ENCODE measurements at places on chromosomes 5 and 9.

- peak; percentile 58 for DNase-seq
Observed at GRCh38 chr9:136082496-136083361, 12.4 kb downstream of the NACC2 start.

DNA sequence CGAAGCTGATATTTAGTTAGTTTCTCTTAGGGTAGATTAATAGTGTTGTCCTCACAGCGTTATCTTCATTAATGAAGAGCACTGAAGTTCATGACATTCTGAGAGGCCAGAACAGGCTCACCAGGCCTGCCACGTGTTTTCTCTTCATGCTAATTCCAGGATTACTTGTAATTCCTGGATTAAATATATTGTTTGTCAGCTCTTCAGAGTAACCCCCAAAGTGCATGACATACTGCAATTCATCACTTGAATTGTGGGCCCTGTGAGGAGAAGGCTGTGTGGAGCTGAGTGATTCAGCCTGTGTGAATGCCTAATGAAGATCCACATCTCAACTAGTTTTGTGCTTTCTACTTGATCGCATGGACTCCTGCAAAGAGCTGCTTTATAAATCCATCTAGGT is 401.0 kb upstream of the ADAMTSL1 start:
- no peak for DNase-seq

DNA sequence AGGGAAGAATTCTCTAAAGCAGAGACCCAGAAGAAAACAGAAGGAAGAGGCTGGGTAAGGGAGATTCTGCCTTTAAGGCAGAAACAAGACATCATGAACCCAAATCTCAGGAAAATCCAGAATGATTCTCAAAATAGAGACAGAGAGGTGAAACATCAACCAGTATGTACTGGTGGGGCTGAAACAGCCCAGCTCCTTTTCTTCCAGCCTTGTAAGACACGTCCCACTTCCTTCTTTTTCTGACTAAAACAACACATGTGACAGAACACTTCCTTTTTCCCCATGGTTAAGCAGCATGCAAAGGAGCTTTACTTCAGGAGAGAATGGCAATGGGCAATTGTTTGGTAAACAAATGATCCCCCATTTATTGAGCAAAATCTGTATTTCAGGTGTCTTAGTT is 230.8 kb upstream of the NR4A3 start:
- DNase-seq = no peak

GRCh38 chr5:126456217-126456820 is 33.1 kb downstream of the GRAMD2B start:
- no peak for DNase-seq

DNA sequence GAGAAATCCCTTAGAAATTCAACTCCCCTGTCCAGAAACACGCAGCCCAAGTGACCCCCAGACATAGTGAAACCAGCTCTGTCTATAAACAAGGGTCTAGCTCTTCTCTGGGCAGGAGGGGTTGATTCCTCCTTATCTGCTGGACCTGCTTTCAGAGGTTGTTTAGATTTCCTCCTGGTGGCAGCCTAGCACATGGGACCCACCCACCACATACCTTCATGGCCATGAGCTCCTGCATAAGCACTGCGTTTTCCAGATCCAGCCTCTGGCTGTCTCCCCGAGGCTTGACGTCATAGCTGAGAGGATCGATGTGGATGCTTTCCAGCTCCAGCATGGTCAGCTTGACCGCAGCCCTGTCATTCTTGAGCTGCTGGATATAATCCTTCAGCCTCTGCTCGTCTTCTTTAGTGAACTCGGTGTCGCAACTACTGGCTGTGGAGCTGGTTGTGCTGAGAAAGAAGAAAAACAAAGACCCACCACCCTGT is 77.0 kb downstream of the DCP2 start:
- peak; percentile 53 for DNase-seq

DNA sequence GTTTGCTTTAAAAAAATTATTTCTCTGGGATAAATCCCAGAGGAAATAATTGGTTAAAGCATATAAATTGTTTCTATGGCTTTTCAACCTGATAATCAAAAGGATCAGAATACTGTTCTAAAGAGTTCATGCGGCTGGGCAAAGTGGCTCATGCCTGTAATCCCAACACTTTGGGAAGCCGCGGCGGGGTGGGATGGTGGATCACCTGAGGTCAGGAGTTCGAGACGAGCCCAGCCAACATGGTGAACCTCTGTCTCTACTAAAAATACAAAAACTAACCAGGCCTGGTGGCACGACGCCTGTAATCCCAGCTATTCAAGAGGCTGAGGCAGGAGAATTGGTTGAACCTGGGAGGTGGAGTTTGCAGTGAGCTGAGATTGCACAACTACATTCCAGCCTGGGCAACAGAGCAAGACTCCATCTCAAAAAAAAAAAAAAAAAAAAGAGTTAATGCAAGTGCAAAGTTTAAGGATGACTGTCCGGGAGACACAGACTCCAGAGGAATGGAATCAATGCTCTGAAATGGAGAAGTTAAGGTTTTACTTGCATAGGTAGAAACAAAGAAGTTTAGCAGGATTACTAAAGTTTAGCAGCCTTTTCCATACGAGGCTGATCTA is 16.6 kb upstream of the GRHPR start:
- DNase-seq = no peak

GRCh38 chr9:111236332-111236731 is 93.7 kb downstream of the OR2K2 start:
- DNase-seq = no peak

GRCh38 chr9:129562514-129562913 is 58.4 kb downstream of the C9orf50 start:
- no peak for DNase-seq

GRCh38 chr5:152592416-152592815 is 187.3 kb upstream of the NMUR2 start:
- no peak for DNase-seq

DNA sequence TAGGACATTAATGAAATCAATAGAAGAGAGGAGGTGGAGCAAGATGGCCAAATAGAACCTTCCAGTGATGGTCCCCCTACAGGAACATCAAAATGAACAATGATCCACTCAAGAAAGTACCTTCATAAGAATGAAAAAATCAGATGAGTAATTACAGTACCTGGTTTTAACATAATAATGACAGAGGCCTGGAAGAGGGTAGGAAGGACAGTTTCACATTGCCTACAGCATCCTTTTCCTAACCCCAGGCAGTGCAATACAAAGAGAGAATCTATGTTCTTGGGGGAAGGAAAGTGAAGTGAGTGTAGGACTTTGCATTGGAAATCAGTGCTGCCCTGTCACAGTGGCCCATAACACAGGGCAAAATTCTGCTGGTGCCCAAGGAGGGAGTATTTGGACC is 81.2 kb upstream of the SPTLC1 start:
- DNase-seq = no peak

DNA sequence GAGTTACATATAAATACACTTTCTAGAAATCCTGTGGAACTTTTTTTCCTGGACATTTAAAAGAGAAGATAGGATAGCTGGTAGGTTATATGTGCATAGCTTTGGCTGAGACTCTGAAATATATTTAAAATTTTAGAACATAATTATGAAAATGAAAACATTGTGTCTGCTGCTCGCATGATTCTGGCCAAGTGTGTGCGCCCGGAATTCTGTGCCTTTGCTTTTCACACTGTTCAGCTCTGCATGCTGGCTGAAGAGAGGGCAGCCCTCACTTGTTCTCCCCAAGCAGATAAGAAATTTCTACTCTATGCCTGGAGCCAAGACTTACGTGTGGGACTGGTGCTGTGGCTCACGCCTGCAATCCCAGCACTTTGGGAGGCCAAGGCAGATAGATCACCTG is 153.9 kb downstream of the MED10 start:
- no peak for DNase-seq

GRCh38 chr5:91727463-91727862 is 344.3 kb upstream of the ARRDC3 start:
- no peak for DNase-seq

DNA sequence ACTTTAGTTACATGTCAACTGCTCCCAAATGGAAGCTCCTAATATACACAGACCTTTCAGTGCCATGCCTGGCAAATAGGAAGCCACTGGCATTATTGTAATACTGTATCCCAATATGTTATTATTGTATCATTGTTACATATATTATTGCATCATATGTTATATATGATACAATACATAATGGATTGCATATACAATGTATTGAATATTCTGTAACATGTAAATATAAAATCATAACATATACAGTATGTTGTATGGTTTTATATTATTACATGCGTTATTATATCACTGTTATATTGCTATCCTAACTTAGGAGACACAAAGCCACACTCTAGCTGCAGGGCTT is 38.5 kb downstream of the RAPGEF1 start:
- DNase-seq = no peak

GRCh38 chr5:79136618-79137017 is 25.0 kb downstream of the BHMT start:
- DNase-seq = no peak

DNA sequence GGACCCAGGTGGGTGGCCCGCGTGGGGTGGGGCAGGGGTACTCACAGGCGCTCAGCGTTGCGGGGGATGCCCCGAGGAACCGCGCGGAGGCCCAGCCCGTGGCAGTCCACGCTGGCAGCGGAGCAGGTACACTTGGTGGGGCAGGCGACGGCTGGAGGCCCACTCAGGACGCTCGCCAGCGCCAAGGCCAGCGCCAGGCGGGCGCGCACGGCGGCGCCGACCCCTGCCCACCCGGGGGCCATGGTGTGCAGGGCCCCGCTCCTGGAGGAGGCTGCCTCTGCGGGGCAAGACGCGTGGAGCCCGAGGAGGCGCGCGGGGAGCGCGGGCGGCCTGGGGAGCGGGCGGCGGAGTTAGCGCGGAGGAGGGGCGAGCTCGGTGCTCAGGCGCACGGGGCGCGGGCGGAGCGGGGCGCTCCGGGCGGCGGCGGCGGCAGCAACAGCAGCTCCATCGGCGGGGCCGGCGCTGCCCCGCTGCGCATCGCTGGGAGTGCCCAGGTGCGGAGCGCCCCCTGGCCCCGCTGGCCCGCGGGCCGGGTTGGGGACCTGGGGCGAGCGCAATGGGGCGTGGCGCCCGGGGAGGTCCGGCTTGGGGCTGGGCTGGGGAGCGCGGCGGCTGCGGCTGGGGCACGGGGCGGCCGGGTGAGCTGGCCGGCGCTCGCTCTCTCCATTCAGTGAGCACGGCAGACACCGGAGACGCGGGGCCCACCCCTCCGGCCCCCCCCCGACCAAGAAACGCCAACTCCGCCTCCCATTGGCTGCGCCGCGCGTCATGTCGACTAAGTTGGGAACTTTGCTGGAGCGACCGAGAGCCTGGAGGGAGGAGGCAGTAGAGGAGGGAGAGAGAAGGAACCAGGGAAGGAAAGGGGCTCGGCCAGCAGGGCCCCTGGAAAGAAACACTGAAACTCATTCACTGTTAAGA is at the start of gene SLIT3:
Gene SLIT3, minus strand, starts transcription at position 672 of the 918 bp plus-strand sequence. Its CDS starts 430 bp downstream, at position 242.
- DNase-seq = peak; percentile 85

- DNase-seq = no peak
Observed at GRCh38 chr5:143213231-143213850, 190.1 kb downstream of the NR3C1 start.

- no peak for DNase-seq
Observed at GRCh38 chr5:59238126-59238902, 655.2 kb downstream of the PDE4D start.

GRCh38 chr9:82991671-82992070 is 71.3 kb downstream of the RASEF start:
- no peak for DNase-seq

DNA sequence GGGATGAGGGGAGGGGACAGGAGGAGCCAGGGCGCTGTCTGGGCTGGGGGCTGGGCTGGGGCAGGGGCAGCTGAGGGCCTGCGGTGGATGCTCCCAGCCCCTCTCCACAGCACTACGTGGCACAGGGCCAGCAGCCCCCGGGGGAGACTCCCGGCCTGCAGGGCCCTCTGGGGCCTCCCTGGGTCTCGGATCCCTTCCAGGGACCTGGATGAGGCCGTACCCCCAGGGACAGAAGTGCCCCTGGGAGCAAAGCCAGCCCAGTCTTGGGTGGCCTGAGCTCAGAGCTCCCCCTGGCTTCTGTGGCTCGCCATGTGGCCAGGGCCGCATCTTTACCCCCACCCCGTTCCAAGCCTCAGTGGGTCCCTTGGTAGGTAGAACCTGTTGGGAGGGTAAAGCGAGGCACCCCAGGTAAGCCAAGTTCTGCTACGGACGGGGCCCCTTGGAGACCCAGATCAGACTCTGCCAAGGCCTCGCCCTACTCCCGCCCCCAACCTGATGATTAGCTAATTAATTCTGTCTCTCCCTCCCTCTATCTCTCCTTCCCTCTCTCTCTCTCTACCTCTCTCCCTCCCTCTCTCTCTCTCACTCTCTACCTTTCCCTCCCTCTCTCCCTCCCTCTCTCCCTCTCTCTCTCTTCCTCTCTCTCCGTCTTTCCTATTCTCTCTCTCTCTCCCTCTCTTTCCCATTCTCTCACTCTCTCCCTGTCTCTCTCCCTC is 24.3 kb downstream of the KCNT1 start:
- no peak for DNase-seq

DNA sequence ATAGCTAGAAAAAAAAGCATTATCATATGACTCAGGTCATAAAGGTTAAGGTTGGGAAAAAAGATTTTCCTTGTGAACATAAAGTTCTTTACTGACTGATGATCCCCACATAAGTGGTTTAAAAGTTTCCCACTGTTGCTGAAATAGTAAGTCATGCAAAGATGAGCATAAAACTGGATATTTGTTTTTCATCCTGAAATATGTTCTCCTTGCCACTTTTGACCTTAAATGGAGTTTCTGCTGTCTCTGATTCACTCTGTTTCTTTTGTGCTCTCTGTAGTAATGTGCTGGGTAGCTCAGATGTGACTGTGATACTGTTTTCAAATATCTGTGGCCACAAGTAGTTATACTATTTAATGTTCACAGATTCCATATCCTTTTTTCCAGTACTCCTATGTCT is 162.5 kb upstream of the GAS1 start:
- DNase-seq = no peak

DNA sequence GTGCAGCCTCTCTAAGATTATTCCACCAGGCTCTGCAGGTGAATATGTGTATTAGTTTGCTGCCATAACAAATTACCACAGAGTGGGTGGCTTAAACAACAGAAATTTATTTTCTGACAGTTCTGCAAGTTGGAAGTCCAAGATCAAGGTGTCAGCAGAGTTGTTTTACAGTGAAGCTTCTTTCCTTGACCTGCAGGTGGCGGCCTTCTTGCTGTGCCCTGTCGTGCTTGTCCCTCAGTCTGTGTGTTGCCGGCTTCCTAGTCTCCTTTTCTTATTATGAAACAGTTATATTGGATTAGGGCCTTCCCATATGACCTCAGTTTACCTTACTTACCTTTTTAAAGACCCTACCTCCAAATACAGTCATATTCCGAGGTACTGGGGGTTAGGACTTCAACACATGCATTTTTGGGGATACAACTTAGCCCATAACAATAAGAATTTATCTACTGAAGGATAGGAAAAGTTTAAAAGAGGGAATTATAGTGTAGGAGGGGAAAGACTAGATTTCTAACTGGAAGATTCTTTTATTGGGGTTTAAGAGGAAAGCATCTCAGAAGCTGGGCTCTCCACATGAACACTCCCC is 97.4 kb downstream of the OSTF1 start:
- DNase-seq = no peak

Measured in left forelimb (tissue), 1 donor.